Activated CD4-positive, alpha-beta T cell treated with anti-CD3 and anti-CD28 coated beads for 24 hours (primary cell): ENCODE measurements at places on chromosomes 1 and 21.

GRCh38 chr1:203744075-203744972, 20.7 kb upstream of the LAX1 start:
- no peak for DNase-seq

- DNase-seq: no peak
These were observed 30.4 kb upstream of the EYA3 start for GRCh38 chr1:28118640-28119307.

GRCh38 chr1:90614872-90615271, 102.2 kb downstream of the BARHL2 start:
- DNase-seq: no peak

GRCh38 chr1:244815600-244816099, 19.8 kb upstream of the COX20 start:
- no peak for DNase-seq

DNA sequence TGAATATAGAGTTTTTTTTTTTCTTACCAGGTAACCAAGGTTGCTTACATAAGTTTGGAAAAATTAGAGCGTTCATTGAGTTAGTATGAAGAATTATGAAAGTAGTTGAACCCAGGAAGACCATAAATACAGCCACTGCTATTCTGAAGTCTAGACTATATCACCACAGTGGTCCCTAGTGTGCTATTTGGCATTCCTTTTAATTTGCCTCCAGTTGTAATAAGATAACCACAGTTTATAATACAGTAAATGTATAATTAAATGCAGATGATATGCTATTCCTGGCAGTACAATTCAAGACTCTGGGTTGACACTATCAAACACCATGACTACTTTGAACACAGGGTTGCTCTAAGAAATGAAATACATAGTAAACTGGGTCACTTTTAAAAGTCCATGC, 270.5 kb downstream of the BRINP2 start:
- no peak for DNase-seq
